ENCODE measurements at places on chromosomes 13 and 19.

GRCh38 chr13:27219611-27220010, 31.7 kb upstream of the RPL21 start:
- DNase-seq: no peak

- no peak for DNase-seq
Measured at GRCh38 chr19:40692212-40692551, 1.7 kb upstream of the NUMBL start.

GRCh38 chr13:106523576-106523975, 11.9 kb downstream of the EFNB2 start:
- DNase-seq: no peak

DNA sequence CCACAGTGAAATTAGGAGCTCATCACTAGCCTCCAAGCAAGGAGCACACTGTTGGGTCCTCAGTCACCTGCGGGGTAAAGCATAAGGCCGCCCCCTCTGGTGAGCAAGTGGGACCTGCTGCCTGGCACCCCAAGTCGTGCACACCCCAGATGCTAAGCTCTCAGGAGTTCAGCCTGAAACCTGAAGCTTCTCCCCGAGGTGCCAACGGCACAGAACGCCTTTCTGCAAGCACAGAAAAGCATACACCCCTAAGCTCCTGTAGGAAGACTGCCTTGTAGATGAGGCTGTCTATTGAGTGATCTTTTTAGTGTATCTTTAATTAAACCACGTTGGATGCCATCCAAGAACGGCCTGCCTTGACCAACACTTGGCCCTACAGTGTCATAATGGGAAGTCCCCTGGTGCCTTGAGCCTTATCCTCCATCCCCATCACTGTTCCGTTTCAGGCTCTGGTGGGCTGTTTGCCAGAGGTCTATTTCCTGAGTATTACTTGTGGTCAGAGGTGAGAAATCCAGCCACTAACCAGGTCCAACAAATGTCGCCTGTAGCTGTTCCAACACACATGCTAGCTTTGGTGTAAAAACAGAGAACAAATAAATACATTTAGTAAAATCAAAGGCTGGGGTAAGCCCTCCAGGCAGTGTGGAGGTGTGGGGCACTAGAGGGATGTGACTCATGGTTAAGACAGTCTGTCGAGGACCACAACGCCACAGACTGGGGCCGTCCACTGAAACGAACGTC, 44.8 kb downstream of the C13orf42 start:
- DNase-seq: no peak

DNA sequence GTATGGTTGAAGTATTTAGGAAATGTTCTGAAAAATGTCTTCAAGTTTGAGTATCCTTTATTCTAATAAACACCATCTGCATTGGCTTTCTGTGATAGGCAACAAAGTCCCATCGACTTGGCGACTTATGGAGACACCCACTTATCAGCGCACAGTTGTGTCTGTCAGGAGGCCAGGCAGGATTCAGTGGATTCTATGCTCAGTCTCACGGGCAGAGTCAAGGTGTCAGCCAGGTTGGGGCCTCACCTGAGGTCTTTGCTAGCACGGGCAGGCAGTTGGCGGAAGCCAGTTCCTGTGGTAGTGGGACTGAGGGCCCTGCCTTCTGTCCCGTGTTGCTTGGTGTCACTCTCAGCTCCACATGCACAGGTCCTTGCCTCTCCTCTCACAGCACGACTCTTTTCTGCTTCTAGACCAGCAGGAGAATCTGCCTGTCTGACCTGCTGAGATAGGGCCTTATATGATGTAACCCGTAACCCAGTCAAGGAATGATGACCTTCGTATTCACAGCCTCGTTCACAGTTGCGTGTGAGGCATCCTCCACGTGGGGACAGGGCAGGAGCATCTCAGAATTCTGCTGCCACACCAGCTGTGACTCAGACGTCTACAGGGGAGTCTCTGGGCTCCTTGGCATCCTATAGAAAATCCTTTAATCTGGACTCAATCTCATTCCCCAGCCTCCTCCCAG, 10.0 kb downstream of the CUL4A start:
- DNase-seq: no peak

DNA sequence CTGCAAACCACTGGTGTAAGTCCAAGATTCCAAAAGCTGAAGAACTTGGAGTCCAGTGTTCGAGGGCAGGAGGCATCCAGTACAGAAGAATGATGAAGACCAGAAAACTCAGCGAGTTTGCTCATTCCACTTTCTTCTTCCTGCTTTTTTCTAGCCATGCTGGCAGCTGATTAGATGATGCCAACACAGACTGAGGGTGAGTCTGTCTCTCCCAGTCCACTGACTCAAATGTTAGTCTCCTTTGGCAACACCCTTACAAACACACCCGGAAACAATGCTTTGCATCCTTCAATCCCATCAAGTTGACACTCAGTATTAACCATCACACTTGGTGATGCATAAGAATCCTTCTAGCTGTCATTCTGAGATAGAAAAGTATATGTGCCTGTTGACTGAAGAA, 1504.6 kb downstream of the EFNB2 start:
- no peak for DNase-seq

GRCh38 chr13:76499891-76500290, 386.3 kb downstream of the KCTD12 start:
- no peak for DNase-seq

DNA sequence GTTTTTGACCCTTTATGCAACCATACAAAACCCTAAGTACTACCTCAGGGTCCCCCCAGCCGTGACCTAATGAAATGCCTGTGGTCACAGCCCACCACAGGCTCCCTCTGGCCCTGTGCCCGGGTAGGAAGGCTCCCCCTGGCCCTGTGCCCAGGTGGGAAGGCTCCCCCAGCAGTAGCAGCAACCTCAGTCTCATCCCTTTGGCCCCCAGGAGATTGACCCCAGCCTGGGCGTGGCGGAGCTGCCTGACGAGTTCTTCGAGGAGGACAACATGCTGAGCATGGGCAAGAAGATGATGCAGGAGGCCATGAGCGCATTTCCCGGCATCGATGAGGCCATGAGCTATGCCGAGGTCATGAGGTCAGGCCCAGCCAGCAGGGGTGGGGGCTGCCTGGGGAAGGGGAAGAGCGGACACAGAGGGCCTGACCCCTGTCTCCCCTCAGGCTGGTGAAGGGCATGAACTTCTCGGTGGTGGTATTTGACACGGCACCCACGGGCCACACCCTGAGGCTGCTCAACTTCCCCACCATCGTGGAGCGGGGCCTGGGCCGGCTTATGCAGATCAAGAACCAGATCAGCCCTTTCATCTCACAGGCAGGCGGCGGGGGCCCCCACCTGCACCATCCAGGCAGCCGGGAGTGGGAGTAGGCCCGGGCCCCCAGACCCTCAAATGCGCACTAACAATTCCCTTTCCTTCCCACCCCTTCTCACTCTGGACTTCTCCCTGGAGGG, 6.3 kb upstream of the BEST2 start:
- DNase-seq: no peak

DNA sequence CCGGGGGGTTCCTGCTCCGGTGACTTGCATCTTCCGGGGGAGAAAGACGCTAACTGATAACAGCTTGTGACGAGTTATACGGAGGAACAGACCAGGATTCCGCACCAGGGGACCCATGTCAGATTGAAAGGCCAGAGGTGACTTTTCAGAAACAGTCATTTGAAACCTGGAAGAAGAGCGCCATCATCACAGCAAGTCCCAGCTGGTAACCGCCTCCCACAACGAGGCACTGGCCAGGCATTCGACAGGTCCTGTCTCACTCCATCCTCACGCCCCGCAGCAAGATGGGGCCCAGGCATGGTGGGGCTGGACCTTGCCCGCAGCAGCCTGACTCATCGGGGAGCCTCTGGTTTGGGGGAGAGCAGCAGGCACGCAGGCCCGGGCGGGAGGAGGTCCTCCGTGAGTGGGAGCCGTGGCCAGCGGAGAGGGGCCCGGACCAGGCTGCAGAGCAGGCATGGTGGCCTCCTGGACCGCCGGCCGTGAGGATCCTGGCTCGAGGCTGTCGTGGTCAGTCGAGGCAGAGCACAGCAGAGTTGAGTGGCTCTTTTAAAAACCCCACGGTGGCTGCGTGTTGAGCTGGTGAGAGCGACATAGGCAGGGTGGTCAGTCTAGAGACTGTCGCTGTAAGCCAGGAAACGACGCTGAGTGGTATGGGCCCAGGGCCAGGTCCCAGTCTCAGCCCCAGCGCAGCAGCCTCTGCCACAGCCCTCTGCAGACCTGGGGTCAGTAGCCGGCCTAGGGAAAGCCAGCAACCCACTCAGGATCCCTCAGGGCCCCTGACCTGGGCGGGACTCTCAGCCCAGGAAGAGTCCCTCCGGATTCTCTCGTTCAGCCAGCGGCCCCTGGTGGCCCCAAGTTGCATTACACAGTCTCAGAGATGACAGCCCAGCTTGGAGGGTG, 94.9 kb upstream of the MCF2L start:
- DNase-seq: peak; percentile 80

GRCh38 chr19:19597809-19598306, 20.6 kb downstream of the PBX4 start:
- no peak for DNase-seq

DNA sequence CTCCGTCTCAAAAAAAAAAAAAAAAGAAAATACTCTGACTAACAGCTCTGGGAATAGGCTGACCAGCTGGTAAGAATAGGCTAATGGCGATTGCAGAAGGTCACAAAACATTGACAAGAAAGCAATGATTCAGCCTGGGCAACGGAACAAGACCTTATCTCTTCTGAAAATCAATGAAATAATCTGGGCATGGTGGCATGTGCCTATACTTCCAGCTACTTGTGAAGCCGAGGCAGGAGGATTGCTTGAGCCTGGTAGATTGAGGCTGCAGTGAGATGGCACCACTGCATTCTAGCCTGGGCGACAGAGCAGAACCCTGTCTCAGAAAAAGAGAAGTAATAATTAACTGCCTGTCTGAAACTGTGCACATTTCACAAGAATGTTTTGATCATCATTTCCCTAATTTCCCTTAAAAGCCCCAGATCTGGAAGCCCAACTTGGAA, 18.8 kb upstream of the MTRF1 start:
- no peak for DNase-seq

GRCh38 chr19:45863840-45864628, at the start of gene FOXA3:
FOXA3 (plus strand) TSS chr19:45864326; CDS start chr19:45864457, 131 bp downstream.
- DNase-seq: peak; percentile 33

DNA sequence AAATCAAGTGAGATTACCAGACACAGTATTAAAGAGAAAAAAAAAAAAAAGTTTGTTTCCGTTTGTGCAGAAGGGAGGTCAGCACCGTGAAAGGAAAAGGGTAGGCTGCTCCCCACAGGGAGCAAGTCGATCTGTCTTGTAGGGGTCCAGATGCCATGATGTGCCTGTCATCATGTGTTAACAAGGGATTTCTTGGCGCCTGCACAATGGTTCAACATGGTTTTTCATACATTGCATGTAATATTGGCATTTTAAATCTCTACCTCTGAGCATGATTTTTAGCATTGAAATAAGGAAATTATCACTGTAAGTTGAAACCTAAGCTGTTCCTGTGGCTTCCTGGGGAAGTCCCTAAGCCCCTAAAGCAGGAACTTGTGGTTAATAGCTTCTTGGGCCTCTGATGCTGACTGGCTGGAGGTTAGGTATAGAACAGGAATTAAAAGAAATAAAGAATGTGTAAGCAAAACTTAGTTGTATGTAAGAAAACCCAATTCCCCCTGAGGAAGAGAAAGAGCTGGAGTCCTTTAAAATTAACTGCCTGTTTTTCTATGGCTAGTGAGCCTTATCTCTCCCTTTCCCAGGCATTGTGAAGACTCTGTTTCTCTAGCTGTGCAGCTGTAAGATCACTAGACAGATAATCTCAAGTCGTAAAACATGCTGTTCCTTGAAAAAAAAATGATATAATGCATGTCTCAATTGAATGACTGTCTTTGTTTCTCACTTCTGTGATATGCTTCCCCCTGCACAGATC, 7.4 kb upstream of the FCGBP start:
- DNase-seq: no peak

DNA sequence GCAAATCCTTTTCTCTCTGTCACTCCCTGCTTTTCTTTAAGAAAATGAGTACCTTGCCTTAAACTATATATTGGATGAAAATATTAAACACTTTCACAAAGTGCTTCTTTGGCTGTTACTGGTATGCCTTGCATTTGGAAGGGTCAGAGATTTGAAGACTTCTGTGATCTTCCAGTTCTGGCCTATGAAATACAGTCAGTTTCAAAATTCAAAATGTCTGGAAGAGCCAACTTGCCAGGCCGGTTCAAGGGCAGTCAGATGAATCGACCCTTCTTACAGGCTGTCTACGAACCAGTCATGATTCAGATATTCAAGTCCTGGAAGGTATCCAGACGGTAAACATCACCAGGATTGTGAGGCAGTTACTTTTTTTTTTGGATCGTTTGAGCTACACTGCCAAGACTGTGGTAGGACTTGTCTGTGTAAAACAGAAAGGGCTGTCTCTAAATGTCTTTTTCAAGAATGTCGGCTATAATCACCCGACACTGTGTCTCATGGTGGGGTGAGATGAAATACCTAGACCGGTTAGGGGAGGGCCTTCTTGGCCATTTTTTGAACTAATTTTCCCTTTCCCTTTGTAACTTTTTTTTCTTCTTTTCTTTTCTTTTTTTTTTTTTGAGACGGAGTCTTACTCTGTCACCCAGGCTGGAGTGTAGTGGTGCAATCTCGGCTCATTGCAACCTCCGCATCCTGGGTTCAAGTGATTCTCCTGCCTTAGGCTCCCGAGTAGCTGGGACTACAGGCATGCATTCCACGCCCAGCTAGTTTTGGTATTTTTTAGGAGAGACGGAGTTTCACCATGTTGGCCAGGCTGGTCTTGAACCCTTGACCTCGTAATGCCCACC, 11.2 kb downstream of the ACTN4 start:
- DNase-seq: no peak

DNA sequence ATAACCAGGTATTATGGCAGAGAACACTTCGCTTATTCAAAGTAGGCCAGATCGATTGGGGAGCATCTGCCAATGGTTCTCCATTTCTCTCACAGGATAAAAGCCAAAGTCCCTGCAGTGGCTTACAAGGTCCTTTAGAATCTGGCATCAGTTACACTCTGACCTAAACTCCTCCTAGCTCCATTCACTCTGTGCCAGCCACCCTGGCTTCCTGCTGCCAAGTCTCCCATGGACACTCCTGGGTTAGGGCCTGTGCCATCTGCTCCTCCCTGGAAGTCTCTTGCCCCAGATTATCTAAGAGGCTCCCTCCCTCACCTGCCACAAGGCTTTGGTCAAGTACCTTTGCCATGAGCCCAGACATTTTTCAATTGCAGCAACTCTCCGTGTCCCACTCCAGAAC, 649.2 kb downstream of the DACH1 start:
- DNase-seq: no peak

Data from head of caudate nucleus (tissue), 42 donors.